ENCODE measurements at places on chromosomes 6 and 20. TPM values are rescaled to one million over a fixed set of nuclear protein-coding genes. Genes with fewer than 3 reads are reported as not detected.
A peak's percentile ranks its signal among the peaks of the same experiment; 100 is the strongest.

DNA sequence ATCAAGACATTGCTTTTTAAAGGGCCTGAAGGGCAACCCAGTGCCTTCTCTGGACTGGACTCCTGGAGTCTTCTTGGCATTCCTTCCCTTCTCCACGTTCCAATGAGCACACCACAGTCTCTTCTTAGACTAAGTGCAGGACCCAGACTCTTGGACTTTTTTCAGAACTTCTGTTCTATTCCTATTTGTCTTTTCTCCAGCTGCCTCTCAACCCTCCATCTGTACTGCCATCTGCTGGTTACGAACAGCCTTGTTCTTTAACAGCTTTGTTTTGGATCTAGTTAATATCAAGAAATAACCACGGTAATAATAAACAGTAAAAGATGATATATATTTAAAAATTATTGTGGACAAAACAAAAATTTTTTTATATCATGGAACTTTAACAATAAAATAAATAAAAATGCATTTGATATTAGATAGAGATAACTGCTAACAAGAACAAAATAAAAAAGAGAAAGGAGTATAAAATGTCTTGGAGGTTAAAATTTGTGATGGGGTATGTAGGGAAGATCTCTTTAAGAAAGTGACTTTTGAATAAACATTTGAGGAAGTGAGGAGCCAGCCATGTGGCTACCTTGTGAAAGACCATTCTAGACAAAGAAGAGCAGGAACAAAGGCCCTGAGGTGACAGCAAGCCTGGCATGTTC is 105.1 kb upstream of the HCRTR2 start:
- H3K27ac ChIP-seq = no peak overlapping the region
- peak; percentile 57 for DNase-seq
- no peaks in the 10 kb centered on the region for H3K36me3 ChIP-seq
- H3K4me1 ChIP-seq = no peaks in the 10 kb centered on the region
- no peak overlapping the region for H3K4me3 ChIP-seq

Gene SLC4A11
- total RNA-seq = not detected

DNA sequence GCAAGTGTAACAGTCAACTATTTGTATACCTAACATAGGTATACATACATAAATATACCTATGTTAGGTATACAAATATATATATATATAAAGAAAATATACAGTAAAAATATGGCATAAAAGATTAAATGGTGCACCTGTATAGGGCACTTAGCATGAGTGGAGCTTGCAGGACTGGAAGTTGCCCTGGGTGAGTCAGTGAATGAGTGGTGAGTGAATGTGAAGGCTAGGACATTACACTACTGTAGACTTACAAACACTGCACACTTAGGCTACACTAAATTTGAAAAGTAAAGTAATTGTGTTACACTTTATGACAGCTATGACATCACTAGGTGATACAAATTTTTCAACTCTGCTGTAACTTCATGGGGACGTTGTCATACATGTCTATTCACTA is 65.6 kb downstream of the CDC5L start:
- H3K36me3 ChIP-seq = peaks cover 13% of the 10 kb centered on the region
- H3K27me3 ChIP-seq = no peaks in the 10 kb centered on the region
- H3K27ac ChIP-seq = no peak overlapping the region
- no peak overlapping the region for H3K4me3 ChIP-seq
- no peak for DNase-seq

Gene RIPPLY2
- total RNA-seq = not detected

GRCh38 chr6:44135173-44135758 is 7.9 kb downstream of the TMEM63B start:
- no peaks in the 10 kb centered on the region for H3K36me3 ChIP-seq
- H3K27ac ChIP-seq = no peak overlapping the region
- peaks cover 8% of the 10 kb centered on the region for H3K4me1 ChIP-seq
- no peak for DNase-seq

- no peak overlapping the region for H3K4me3 ChIP-seq
- peak; percentile 40 for DNase-seq
- no peaks in the 10 kb centered on the region for H3K36me3 ChIP-seq
- no peaks in the 10 kb centered on the region for H3K4me1 ChIP-seq
Measured at GRCh38 chr6:107064579-107065065, 36.6 kb downstream of the MTRES1 start.

GRCh38 chr6:120899932-120900331 is 434.3 kb downstream of the TBC1D32 start:
- DNase-seq = no peak
- no peak overlapping the region for H3K4me3 ChIP-seq
- H3K4me1 ChIP-seq = no peaks in the 10 kb centered on the region
- no peak overlapping the region for H3K27ac ChIP-seq
- H3K27me3 ChIP-seq = no peaks in the 10 kb centered on the region

DNA sequence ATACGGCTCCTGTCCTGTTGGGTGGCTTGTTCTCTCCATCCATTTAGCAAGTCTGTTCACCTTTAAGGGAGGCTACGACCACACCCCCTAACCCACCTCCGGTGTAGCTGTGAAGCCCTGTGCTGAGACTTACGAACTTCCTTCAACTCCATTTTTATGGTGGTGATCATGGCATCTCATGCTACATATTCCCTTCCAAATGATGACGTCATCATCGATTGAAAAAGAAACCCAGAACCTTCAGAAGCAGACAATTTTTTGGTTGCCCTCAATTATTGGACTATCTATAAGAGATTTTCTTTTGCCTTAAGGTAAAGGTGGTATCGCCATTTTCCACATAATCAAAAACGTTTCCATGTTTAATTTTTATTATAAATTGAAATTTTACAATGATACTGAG is 389.0 kb downstream of the CBLN4 start:
- H3K27ac ChIP-seq = no peak overlapping the region
- H3K36me3 ChIP-seq = no peaks in the 10 kb centered on the region
- H3K4me3 ChIP-seq = no peak overlapping the region
- H3K27me3 ChIP-seq = no peaks in the 10 kb centered on the region
- no peak for DNase-seq
- H3K4me1 ChIP-seq = no peaks in the 10 kb centered on the region

Gene HSPA1L
- 2.4 TPM for total RNA-seq

Gene RUNX2
- total RNA-seq = 6.3 TPM

GRCh38 chr6:153449279-153449678 is 318.2 kb upstream of the RGS17 start:
- no peaks in the 10 kb centered on the region for H3K4me1 ChIP-seq
- no peaks in the 10 kb centered on the region for H3K36me3 ChIP-seq
- H3K4me3 ChIP-seq = no peak overlapping the region
- no peaks in the 10 kb centered on the region for H3K27me3 ChIP-seq
- DNase-seq = no peak

GRCh38 chr6:96939007-96939805 is 14.7 kb downstream of the KLHL32 start:
- no peaks in the 10 kb centered on the region for H3K36me3 ChIP-seq
- H3K4me3 ChIP-seq = no peak overlapping the region
- no peak for DNase-seq
- H3K27me3 ChIP-seq = no peaks in the 10 kb centered on the region
- H3K4me1 ChIP-seq = no peaks in the 10 kb centered on the region

GRCh38 chr20:50332491-50332980 is 141.9 kb downstream of the CEBPB start:
- no peak overlapping the region for H3K4me3 ChIP-seq
- no peak overlapping the region for H3K27ac ChIP-seq
- no peak for DNase-seq
- no peaks in the 10 kb centered on the region for H3K27me3 ChIP-seq

Gene AVP
- not detected for total RNA-seq

DNA sequence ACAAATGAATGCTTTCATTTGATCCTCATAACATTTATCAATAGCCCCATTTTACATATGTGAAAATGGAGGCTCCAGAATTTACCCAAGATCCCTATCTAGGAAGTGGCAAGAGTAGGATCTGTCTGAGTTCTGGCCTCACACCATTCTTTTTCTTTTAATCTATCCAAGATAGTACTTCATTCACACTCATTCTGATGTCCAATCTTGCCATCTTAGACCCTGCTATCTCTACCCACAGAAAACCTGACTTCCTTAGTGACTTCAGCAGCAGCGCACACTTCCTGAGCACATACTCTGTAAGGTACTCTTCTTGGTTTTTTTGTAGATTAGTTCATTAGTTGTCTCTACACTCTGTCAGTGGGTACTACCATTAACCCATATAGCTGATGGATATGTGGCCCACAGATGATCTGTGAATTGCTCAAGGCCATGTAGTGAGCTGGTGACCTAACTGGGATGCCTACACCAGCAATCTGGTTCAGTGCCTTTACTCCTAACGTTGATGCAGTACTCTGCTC is 36.3 kb downstream of the COX4I2 start:
- DNase-seq = no peak
- H3K4me1 ChIP-seq = peaks cover 93% of the 10 kb centered on the region
- peak overlapping the region; percentile 99 for H3K27ac ChIP-seq
- no peak overlapping the region for H3K4me3 ChIP-seq
- peaks cover 7% of the 10 kb centered on the region for H3K36me3 ChIP-seq
- no peaks in the 10 kb centered on the region for H3K27me3 ChIP-seq

GRCh38 chr6:11667876-11668275 is 110.7 kb downstream of the ADTRP start:
- no peak overlapping the region for H3K4me3 ChIP-seq
- no peaks in the 10 kb centered on the region for H3K36me3 ChIP-seq
- no peak for DNase-seq
- no peaks in the 10 kb centered on the region for H3K4me1 ChIP-seq
- H3K27me3 ChIP-seq = no peaks in the 10 kb centered on the region

GRCh38 chr6:21186479-21187055 is 407.0 kb upstream of the SOX4 start:
- H3K4me3 ChIP-seq = no peak overlapping the region
- no peaks in the 10 kb centered on the region for H3K27me3 ChIP-seq
- no peaks in the 10 kb centered on the region for H3K4me1 ChIP-seq
- no peak for DNase-seq

GRCh38 chr6:143223895-143224294 is 163.2 kb downstream of the AIG1 start:
- H3K36me3 ChIP-seq = no peaks in the 10 kb centered on the region
- DNase-seq = peak; percentile 19
- no peaks in the 10 kb centered on the region for H3K27me3 ChIP-seq
- no peak overlapping the region for H3K27ac ChIP-seq

DNA sequence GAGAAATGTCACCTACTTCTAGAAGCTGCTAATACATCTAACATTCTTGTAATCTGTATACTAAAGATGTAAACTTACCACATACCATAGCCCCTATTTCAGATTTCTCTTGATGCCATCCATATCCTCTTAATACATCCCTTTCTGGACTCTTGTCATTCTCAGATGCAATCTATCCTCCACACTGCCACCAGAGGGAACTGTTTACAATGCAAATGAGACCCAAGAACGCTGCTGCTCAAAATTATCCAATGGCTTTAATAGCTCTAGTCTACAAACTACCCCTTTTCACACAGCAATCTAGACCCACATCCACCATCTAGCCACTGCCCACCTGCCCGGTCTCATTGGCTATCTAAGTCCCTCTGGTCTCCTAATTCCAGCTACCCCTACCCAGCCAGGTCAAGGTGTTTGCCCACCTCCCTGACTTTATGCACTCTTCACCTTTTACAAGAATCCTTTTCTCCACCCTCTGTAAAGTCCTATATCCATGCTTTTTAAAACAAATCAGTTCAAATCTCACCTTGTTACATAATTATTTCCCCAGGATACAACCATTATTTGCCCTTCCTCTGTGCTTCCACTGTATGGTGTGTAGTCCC is 14.8 kb downstream of the FAXC start:
- no peaks in the 10 kb centered on the region for H3K36me3 ChIP-seq
- H3K27me3 ChIP-seq = no peaks in the 10 kb centered on the region
- no peak for DNase-seq
- no peak overlapping the region for H3K27ac ChIP-seq

Gene ACAT2
- total RNA-seq = 18.1 TPM

DNA sequence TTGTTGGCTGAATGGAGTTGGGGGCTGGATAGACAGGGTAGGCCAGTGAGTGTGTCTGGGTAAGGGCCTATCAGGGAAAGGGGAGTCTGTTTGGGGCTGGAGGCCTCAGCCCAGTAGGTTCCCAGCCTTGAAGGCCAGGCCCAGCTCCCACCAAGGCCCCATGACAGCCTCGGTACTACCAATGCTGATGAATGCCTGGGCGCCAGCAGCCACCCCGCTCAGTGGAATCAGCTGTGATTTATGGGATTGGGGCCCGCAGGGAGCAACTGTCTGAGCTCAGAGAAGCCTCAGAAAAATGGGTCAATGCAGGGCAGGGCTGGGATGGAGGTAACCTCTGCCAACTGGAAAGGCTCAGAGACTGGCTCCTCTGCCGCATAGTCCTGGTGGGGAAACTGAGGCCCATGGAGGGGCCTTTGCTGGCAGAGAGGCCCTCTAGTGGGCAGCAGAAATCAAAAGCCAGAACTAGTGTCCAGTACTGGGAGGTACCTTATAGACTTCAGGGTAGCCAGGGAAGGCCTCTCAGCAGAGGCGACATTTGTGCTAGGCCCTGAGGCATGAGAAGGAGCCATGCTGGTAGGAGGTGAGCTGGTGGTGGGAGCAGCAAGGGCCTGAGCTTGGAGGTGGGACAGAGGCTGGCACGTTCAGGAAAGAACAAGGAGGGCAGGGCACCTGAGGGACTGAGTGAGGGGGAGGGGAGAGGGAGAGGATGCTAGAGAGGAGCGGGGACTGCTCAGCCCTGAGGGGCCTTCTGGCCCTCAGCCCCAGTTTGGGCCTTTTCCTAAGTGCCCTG is 36.4 kb downstream of the DLGAP4 start:
- peaks cover 20% of the 10 kb centered on the region for H3K27me3 ChIP-seq
- H3K4me3 ChIP-seq = no peak overlapping the region
- no peaks in the 10 kb centered on the region for H3K36me3 ChIP-seq

Gene ZSWIM1
- total RNA-seq = 5.1 TPM

Gene GNMT
- total RNA-seq = 2.1 TPM

- DNase-seq = no peak
- peaks cover 6% of the 10 kb centered on the region for H3K4me1 ChIP-seq
- peak overlapping the region; percentile 83 for H3K4me3 ChIP-seq
- peak overlapping the region; percentile 85 for H3K27ac ChIP-seq
Measured at GRCh38 chr20:651713-652614, 1.0 kb downstream of the SRXN1 start.

- no peaks in the 10 kb centered on the region for H3K36me3 ChIP-seq
- no peak for DNase-seq
- no peaks in the 10 kb centered on the region for H3K27me3 ChIP-seq
Measured at GRCh38 chr20:31707258-31707615, 15.4 kb downstream of the BCL2L1 start.

DNA sequence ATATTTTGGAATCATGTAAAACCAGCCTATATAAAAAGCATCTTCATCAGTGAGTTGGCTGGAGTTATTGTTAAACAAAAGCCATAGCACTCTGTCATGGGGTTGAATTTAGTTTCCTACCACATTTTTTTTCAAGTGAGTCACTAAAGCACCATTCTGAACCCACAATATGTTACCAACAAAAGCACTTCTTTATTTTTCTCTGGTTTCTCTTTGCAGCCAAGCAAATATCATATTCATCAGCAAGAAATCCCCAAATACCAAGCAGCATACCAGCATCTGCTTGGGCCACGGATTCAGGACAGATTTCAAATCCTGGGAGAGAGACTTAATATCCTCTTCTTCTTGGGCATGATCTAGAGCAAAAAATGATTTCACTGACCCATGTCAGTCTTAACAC is 441.4 kb downstream of the BCKDHB start:
- H3K4me3 ChIP-seq = no peak overlapping the region
- H3K27ac ChIP-seq = peak overlapping the region; percentile 53
- H3K4me1 ChIP-seq = peaks cover 12% of the 10 kb centered on the region

GRCh38 chr6:12426121-12426520 is 136.0 kb downstream of the EDN1 start:
- H3K4me1 ChIP-seq = no peaks in the 10 kb centered on the region
- no peak overlapping the region for H3K27ac ChIP-seq
- no peaks in the 10 kb centered on the region for H3K27me3 ChIP-seq

Gene BPIFA1
- total RNA-seq = not detected

GRCh38 chr20:2663887-2664719 is at the start of gene IDH3B:
TSS of gene IDH3B (minus strand) at chr20:2664216. CDS start at chr20:2664188, 28 bp downstream.
- peak within 1 kb of the TSS; percentile 76 for H3K4me3 ChIP-seq
- peak; percentile 83 for DNase-seq
- no peaks in the 10 kb centered on the region for H3K27me3 ChIP-seq

Measured in tibial nerve (tissue), 4 donors.